ENCODE measurements at places on chromosomes 13 and 19.

DNA sequence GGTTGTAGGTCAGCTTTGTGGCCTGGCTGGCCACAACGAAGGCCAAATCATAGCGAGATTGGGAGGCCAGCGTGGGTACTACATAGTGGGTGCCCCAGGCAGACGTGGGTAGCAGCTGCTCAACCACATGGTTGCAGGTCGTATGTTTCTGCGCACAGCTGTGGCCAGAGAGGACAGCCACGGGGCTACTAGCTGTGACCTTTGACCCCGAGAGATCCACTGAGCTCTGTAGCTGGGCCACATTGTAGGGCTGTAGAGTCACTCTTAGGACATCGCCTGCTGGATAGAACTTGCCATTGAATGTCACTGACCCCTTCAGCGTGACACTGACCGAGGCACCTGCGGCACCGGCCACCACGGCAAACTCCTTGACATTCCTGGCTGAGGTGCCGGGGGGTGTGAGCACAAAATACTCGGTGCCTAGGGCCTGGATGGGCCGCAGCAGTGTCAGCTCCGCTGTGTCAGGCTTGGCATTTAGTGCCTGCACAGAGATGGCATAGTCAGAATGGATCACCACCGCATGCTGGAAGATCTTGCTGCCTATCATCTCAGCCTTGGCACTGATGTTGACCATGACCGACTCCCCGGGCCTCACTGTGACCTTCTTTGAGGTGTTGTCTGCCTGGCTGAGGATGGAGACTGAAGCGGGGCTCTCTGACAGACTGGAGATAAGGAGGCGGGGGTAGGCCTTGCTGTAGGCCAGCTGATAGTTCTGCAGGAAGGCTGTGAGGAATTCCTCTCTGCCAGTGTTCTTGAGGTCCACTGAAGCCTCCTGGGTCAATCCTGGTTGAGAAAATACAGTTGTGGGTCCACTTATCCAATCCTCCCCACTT, 6.7 kb downstream of the FCGBP start:
- no peak for DNase-seq

GRCh38 chr19:1081301-1082164, 13.6 kb downstream of the POLR2E start:
- DNase-seq, result no peak

GRCh38 chr13:51797664-51798488, 6.1 kb downstream of the DHRS12 start:
- DNase-seq, result peak; percentile 69

GRCh38 chr19:12090807-12091206, 26.3 kb downstream of the ZNF844 start:
- no peak for DNase-seq

- DNase-seq, result no peak
These were observed 62.1 kb downstream of the DGKH start for GRCh38 chr13:42110410-42111155.

GRCh38 chr13:111401151-111401550, 80.7 kb downstream of the TEX29 start:
- no peak for DNase-seq

- no peak for DNase-seq
These were observed 505.7 kb downstream of the EFNB2 start for GRCh38 chr13:106029676-106030290.

- DNase-seq, result no peak
These were observed 9.2 kb downstream of the PGPEP1 start for GRCh38 chr19:18349524-18350128.

DNA sequence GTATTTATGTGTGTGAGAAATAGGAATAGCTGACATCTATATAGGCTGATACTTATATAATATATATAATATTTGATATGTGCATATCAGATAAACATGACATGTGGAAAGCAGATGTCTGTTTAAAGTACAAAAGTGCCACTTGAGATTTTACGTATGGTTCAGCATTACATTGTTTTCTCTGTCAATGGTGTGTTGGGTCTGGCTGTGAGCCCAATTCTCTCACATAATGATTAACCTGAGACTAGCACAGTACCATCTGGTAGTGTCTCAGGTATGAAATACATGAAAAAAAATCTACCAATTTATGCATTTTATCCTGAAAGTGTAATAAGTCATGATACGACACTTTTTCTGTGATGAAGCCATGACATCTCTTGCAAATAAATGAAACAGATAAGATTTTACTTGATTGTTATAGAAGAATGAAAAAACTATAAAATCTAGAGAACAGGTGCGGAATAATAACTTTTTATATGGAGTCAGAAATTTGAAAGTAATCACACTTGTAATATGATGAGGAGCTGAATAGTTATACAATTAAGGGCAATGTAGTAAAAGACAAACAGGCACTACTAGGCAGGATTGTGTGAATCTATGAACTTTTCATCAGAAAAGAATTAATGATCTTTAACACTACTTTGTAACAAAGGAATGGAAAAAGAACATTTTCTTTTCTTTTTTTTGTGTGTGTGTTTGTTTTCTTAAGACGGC, 1405.0 kb downstream of the OLFM4 start:
- DNase-seq, result peak; percentile 31

DNA sequence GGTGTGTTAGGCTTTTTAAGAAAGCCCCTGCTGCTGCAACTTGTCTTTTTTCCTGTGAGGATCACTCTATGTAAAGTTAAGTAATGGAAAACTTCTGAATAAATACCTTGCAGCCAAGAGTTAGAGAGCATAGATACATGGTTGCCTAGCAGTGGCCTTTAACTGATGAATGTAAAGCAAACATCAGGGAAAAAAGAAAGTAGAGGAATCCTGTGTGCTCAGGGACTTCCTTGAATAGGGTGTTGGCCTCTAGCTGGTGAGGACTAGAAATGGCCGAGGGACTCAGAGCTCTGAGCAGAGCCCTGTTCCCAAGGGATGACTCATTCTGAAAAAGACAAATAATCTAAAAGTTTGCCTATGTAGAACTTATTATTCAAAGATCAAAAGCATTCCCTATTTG, 135.7 kb downstream of the MIPEP start:
- DNase-seq, result no peak

- DNase-seq, result no peak
These were observed 38.1 kb downstream of the CCDC169 start for GRCh38 chr13:36259361-36260137.

- no peak for DNase-seq
These were observed 18.4 kb downstream of the AMER2 start for GRCh38 chr13:25153736-25154135.

- DNase-seq, result no peak
These were observed 70.1 kb downstream of the RASA3 start for GRCh38 chr13:114062341-114062740.

- DNase-seq, result no peak
These were observed 126.5 kb upstream of the NBEA start for GRCh38 chr13:34815526-34815925.

GRCh38 chr13:49357694-49358093, 86.2 kb downstream of the CAB39L start:
- no peak for DNase-seq

DNA sequence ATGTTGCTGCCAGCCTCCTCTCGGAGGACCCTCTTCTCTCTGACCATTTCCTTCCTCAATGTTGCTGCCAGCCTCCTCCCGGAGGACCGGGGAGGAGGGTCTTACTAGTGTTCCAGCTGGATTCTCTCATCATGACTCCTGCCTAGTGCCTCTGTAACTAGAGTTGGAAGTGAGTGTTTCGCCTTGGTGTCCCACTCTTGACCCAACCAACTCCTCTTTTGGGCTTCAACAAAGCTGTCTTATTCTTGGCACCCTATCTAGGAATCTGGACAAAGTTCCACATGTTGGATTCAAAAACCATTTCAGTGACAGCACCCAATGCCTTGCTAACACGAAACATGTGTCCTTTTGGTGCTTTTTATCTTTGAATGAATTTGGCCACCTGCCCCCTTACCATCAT, 165.4 kb downstream of the GPC5 start:
- DNase-seq, result no peak

DNA sequence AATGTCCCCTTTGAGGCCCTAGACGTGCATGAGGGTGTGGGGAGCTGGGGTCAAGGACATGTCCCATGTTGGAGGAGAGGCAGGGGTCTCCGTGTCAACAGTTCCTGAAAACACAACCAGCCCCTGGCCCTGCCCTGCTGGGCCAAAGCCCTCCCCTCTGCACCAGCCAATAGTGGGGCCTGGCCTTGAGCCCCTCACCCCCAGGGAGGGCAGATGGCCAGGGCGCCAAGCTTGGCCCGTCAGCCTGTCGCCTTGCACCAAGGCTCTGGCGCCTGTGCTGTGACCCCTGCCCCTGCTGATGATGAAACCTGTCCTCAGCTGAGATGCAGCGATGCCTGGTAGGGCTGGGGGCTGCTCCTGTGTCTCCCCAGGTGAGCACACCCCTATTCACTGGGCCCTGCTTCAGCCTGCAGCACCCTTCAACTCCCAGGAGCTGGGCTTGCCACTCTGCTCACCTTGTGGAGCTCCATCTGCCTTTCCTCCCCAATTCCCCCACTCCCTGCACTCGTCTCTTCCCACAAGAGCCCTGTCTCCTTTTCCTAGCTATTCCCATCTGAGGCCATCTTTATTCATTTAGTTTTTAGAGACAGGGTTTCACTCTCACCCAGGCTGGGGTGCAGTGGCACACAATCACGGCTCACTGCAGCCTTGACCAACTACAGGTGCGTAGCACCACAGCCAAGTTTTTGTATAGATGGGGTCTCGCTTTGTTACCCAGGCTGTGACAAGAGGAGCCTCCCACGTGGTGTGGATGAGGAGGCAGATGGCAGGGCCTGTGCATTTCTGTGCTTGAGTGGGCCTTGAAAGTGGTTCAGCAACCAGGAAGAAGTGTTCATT, 2.1 kb upstream of the HAMP start:
- no peak for DNase-seq

DNA sequence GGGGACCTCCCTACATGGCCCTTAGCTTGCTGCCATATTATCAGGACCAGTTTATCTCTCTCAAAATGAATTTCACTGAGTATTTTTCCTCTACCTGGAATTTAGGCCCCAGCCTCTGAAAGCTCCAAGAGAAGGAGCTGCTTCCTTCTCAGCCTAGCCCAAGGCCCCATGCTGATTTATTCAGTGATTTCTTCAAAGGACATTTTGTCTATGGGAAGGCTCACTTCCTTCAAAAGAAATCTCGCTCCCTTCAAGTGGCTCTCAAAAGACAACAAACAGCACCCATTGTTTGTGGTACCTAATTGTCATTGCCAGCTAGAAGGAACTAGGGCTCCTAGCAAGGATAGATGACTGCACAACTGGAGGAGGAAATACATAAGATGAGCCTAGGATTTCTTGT, 172.4 kb downstream of the SLC7A1 start:
- no peak for DNase-seq

DNA sequence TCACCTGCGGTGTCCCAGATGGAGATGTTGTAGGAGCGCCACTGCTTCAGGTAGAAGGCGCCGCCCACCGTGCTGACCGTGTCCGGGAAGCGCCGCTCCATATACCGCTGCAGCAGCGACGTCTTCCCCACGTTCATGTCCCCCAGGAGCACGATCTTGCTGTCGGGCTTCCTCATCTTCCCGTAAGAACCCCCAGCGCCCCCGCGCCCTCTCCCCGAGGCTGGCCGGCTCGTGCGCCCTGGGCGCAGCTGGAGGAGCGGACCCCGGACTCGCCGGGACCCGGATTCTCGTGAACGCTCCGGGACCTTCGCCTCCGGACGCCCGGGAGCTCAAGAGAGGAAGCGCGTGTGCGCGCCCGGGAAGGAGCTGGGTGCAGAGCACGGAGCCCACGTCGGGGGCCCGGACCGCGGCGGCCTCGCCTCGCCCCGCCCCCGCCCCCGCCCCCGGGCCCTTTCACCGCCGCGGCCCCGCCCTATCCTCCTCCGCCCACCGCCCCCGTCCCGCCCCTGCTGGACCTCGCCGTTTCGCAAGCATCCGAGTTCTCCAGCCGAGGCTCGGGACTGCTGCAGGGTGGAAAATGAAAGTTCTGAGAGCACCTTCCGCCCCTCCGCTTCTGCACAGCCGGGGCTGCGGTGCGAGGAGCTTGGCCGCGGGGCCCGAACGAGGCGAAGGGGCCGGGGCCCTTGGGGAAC, at the start of gene RAB20:
TSS of gene RAB20 (minus strand) at position 379 of the 692 bp plus-strand sequence. CDS start at position 176, 203 bp downstream.
- DNase-seq, result peak; percentile 82

- DNase-seq, result no peak
These were observed 703 bp downstream of the CLEC4G start for GRCh38 chr19:7731218-7731595.

GRCh38 chr19:54480051-54480450, 7.0 kb upstream of the CDC42EP5 start:
- no peak for DNase-seq

DNA sequence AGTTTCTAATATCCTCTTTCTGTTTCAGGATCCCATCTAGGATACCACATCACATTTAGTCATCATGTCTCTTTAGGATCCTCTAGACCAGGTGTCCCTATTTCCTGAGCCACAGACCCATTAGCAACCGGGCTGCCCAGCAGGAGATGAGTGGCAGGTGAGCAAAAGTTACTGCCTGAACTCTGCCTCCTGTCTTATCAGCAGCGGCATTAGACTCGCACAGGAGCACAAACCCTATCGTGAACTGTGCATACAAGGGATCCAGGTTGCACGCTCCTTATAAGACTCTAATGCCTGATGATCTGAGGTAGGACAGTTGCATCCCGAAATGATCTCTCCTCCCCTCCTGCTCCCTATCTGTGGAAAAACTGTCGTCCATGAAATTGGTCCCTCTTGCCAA, 7.8 kb upstream of the CEBPG start:
- DNase-seq, result no peak

- no peak for DNase-seq
These were observed 1071.3 kb upstream of the MIR17HG start for GRCh38 chr13:90276216-90276615.

DNA sequence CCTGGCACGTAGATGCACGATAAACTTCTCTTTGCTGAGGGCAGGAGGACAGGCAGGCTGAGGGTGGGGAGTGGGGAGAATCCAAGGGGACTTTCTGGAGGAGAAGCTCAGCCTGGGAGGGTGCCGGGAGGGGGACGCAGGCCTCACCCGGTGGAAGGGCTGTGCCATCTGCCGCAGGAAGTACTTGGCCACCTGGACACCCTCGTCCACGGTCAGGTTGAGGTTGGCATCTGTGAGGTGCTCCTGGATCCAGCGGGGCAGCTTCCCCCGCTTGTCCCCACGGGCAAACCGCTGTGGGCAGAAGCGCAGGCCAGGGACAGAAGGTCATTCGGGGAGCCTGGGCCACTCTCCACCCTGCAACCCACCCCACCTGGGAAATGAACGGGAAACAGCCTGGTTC, 11.5 kb downstream of the KLC3 start:
- no peak for DNase-seq

- no peak for DNase-seq
These were observed 14.7 kb upstream of the SOX1 start for GRCh38 chr13:112052213-112052612.
